ENCODE measurements at places on chromosomes 3 and 15. TPM values are rescaled to one million over a fixed set of nuclear protein-coding genes. Genes with fewer than 3 reads are reported as not detected.

Gene GPR62
- 0.65 TPM for total RNA-seq

Gene CCR9
- total RNA-seq: not detected

Gene RARRES1
- 0.97 TPM for total RNA-seq

Gene CYP8B1
- total RNA-seq: not detected

Gene GNAT1
- total RNA-seq: not detected

Gene PLD1
- 3.1 TPM for total RNA-seq

Gene SPG21
- total RNA-seq: 52.0 TPM

Gene FILIP1L
- 274 TPM for total RNA-seq

Gene MYH15
- 0.30 TPM for total RNA-seq

Gene GPR176
- total RNA-seq: 1.3 TPM

Gene TOPBP1
- total RNA-seq: 6.7 TPM

DNA sequence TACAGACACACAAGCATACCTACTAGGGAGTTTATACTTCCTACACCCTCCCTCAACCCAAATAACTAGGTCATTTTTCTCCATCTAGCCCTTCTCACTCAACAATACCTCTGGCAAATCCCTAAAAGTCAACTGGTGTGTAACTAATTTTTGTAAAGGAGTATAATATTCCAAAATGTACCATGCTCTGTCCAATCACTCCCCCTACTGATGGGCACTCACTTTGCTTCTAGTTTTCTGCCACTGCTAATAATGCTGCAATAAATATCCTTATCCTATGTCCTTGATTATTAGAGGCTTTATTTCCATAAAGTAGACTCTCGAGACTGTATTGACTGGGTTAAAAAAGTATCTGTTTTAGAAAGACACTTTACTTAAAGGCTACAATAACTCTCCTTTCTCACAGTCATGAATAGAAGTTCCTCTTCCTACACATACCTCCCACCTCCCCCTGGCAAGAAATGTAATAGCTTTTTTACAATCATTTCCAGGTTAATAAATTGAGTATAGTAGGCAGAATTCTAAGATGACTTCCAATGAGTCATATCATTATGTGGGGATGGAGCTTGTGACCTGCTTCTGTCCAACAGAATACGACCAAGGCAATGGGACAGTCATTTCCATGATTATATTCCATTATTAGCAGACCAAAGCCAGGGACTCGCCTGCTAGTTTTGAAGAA is 30.0 kb downstream of the SHQ1 start:
- DNase-seq: no peak

DNA sequence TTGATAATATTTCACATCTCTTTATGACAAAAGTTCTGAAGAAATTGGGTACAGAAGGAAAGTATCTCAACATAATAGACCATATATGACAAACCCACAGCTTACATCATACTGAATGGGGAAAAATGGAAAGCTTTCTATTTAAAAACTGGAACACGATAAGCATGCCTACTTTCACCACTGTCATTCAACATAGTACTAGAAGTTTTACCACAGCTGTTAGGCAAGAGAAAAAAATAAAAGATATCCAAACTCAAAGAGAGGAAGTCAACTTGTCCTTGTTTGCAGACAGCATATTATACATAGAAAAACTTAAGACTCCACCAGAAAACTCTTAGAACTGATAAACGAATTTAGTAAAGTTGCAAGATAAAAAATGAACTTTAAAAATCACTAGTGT is 40.3 kb downstream of the COPS2 start:
- no peak for DNase-seq

DNA sequence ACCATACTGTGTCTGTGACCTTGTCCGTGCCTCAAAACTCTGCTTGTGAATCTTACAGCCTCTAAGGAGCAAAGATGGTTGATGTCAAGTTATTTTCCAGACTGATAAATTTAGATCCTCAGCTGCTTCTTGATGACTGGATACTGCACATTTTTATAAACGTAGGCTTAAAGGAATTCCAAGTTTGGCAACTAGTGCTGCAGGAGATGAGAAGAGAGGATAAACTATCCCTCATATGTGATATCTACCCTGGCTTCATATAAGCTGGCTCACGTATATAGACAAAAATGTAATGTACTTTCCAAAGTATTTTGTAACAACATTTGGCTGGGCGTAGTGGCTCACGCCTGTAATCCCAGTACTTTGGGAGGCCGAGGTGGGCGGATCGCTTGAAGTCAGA is 89.6 kb downstream of the GMPS start:
- no peak for DNase-seq

GRCh38 chr15:44438402-44438801 is 11.0 kb downstream of the CTDSPL2 start:
- DNase-seq: no peak

DNA sequence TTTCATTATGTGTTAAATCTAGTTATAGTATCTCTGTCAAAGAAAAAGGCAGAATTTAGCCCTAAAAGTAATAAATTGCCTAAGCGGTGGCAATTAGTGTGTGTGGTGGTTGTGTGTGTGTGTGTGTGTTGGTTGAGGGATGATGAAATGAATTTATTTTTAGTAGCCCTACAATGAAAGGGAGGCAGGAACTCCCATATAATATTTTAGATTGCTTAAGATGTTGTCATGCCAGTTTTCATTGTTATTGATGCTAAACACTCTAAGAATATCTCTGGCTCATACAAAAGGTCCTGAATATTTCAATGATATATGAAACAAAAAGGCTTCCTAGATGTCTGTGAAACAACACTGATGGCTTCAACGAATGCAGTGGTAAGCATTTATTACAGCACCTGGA is 140.6 kb upstream of the TBC1D5 start:
- no peak for DNase-seq

DNA sequence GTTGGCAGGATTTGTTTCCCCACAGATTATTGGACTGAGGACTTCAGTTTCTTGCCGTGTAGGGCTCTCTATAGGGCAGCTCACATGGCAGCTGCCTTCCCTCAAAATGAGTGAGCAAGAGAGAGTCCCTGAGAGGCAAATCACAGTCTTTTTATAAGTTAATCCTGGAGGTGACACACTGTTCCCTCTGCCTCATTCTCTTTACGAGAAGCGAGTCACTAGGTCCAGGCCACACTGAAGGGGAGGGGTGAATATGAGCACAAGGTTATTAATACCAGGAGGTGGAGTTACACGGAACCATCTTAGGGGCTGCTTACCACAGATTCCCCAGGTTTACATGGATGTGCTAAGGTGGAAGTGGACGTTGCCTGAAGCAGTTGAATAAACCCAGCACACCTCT is 77.0 kb downstream of the LPP start:
- DNase-seq: peak; percentile 66

DNA sequence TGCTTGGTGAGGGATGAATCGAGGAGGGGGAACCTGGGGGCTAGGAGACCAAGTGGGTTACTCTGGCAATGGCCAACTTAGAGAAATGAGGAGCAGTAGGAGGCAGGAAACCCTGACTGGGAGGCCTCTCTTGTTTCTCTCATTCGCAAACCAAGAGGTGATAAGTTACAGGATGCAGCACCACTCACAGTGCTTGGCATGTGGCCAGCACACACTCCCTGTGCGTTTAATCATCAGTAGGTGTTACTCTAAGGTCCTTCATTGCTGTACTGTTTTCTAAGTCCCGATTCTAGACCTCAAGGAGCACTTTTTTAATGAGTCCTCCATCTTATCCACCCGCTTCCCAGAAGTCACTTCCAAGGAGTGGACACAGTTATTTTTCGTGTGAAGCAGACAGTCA is 314.1 kb upstream of the TRIM42 start:
- no peak for DNase-seq

DNA sequence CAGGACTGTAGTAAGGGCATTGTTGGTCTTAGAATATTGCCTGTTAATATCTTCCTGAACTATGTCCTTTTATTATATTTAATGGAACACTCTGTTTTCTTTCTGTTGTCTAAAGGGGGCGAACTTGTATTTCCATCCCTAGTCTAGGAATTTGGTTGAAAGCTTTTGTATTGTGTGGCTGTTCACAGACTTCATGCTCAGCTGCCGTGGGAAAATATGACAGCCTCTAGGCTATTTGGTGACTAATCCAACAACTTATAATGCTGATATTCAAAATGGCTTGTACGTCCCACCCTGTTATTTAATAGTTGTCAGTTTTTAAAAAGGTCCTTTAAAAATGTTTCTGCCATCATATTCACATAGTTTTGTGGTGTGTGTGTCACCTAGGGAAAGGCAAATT is 202.6 kb downstream of the KLHL25 start:
- no peak for DNase-seq

GRCh38 chr3:136141891-136142290 is 54.2 kb downstream of the MSL2 start:
- no peak for DNase-seq

- no peak for DNase-seq
These were observed 113.5 kb downstream of the TNIK start for GRCh38 chr3:171346582-171347300.

DNA sequence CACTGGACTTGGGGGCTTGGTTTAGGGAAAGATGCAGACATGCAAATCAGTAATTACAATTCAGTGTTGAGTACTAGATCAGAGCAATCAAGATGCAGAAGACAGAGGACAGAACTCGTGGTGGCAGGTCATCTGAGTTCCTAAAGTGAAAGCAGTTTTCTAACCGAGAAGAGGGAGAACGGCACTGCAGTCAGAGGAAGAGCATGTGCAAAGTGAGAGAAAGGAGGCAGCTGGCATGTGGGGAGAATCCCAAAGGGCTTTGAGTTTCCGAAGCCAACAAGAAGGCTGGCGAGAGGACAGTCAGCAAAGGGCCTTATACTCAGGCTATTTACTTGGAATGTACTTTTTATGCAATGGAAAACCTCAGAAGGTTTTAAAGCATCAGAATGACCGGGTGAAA is 87.0 kb downstream of the ANP32A start:
- DNase-seq: no peak

DNA sequence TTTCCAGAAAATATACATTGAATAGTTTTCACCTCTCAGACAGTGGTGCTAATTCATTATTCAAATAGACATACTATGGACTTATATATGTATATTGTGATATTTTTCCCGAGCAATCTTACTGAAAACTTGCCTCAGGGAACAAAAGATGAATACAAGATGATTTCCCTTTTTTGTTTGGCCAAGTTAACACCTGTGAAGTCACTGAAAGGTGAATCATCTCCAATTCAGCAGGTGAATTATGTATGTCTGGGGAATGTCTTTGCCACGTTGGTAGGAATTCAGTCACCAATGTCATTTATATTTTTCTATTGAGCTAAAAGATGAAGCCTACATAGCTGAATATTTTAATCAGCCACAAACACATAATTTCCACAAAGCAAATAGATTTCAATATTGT is 88.2 kb downstream of the GPR156 start:
- no peak for DNase-seq

DNA sequence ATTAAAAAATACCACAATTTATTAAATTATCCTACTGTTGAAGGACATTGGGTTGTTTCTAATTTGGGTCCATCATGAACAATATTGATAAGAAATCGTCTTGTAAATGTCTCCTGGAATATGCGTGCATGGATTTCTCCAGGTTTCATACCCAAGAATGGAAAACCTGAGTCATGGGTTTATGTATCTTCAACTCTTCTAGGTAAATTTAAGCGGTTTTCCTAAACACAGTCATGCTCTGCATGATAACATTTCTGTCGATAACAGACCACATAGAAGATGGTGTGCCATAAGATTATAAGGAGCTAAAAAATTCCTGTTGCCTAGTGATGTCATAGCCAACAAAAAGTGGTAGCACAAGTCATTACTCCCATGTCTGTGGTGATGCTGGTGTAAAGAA is 39.9 kb upstream of the SCN5A start:
- no peak for DNase-seq

- DNase-seq: no peak
These were observed 504.9 kb downstream of the MCTP2 start for GRCh38 chr15:94736236-94736635.

DNA sequence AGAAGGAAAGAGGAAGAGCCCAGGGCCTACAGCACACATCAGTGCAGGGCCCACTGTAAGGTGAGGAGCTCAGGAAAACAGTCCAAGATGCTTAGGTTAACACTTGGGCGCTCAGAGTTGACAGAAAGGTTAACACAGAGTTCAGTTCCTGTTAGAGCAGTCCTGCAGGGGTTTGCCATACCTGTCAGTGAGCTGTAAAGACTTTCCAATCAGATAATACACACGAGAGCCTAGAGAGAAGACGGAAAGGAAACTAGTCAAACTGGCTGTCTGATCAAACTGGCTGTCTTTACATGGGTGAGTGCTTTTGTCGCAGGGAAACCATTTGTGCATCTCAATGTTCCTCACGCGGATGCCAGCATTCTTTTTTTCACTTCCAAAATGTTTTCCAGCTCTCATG is 61.4 kb upstream of the ARHGEF26 start:
- DNase-seq: no peak

GRCh38 chr15:70522323-70522966 is 240.9 kb downstream of the UACA start:
- DNase-seq: no peak

GRCh38 chr3:109346770-109347295 is 9.5 kb upstream of the DPPA4 start:
- no peak for DNase-seq

DNA sequence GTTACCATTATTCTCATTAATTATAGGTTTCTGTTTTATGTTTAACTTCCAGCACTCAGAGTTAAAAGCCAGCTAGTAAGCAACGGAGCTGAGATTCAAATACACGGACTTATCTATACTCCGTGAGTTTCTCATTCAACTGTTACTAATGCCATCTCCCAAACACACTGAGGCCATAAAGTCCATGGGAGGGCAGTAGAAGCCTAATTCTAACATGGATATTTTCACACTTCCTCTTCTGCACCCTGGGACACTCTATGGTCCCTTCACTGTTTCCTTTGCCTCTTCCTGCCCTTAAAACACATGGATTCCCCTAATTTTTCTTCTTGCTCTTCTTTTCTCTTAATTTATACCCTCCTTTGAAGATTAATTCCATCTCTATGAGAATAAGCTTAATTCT is 245.0 kb downstream of the KLF13 start:
- no peak for DNase-seq

DNA sequence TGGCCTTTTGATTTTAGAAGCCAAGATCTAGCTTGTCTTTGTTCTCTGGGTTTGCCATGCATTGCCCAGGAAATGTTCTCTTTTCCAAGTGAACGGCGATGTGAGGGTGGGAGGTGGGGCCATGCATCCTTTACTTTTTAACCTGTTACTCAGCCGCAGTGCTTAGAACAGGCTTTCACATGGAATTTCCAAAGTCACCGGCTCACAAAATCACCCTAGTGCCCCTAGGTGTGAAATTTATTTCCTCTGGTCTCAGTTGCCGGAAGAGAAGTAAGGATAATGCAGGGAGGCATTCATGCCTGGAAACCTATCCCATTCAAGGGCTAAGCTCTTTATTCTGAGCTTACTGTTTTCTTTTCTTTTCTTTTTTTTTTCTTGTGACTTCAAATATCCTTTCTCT is 93.2 kb downstream of the CACNA2D3 start:
- DNase-seq: no peak

GRCh38 chr15:89171136-89172072 is 50.0 kb downstream of the RLBP1 start:
- DNase-seq: no peak

GRCh38 chr3:58604031-58604430 is 26.8 kb upstream of the FAM107A start:
- no peak for DNase-seq

- DNase-seq: no peak
These were observed 843.8 kb downstream of the NAALADL2 start for GRCh38 chr3:175702956-175703355.

GRCh38 chr3:111667621-111668239 is 72.6 kb upstream of the ZBED2 start:
- DNase-seq: no peak

- DNase-seq: no peak
These were observed 364.1 kb upstream of the THBS1 start for GRCh38 chr15:39216816-39217215.

GRCh38 chr15:76011627-76012551 is at the start of gene NRG4:
Gene NRG4 (minus strand): TSS chr15:76012424. CDS start chr15:76011230, 1,194 bp downstream.
- DNase-seq: no peak
